ENCODE measurements at places on chromosomes 16 and 17.

- no peak for DNase-seq
Observed at GRCh38 chr16:28280881-28281836, 11.2 kb upstream of the SBK1 start.

GRCh38 chr17:50207792-50208567 lies 6.5 kb upstream of the COL1A1 start:
- no peak for DNase-seq

GRCh38 chr16:57132470-57132869 lies 40.1 kb downstream of the CPNE2 start:
- no peak for DNase-seq

DNA sequence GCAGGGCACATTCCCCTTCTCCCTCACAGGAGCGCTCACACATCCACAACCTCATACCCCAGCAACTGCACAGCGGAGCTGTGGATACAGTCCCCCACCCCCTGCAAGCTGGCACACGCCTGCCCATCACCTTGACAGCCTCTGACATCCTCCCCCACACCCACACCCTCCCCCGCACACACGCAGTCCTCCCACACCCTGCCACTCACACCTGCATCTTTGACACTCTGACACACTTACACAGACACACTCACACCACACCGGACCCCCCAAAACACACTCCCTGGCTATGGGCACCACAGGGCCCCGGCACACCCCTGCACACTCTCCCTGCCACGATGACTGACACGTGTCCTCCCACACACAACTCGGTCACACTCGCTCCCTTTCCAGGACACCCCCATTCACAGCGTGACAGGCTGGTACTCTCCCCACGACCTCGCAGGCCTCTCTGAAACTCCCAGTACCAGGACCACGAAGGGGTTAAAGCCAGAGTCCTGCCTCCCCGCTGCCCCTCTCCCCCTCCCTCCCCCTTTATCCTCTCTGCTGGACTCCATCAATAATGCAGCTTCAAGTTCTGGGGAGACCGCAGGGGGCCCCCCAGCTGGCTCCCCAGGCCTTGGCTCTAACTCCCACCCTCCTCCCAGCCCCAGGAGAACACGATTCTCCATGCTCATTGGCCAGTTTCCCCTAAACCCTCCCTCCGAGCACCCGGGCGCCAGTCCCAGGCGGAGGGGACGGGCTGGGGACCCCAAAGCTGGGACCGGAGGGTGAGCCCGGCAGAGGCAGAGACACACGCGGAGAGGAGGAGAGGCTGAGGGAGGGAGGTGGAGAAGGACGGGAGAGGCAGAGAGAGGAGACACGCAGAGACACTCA lies at the start of gene PPP1R1B:
Gene PPP1R1B (plus strand): TSS at position 782 of the 876 bp plus-strand sequence. CDS start 441 bp downstream, outside the sequence.
- DNase-seq, result no peak

DNA sequence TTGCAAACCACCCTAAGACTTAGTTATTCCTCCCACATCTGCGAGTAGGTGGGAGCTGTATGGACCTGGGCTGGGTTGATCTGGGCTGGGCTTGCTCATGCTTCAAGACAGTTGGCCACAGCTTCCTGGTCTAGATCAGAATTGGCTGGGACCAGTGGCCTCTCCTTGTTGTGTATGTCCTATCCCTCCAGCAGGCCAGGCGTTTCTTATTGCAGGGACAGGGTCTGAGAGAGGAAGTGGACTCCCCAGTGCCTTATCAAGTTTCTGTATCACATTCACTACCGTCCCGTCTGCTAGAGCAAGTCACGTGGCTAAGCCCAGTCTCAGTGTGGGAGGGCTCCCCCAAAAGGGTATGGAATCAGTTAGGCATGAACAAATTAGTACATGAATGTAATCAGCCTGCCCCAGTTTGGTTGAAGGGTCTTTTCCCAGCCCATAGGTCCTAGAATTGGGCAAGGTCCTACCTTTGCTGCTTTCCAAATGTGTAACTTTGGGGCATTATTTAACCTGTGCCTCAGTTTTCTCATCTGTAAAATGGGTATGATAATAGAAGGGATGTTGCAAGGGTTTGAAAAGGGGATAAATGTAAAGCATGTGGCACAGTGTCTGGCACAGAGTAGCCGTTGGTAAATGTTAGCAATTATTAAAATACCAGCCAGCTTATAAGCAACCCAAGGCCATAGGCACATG lies 36.0 kb downstream of the NKD1 start:
- no peak for DNase-seq

GRCh38 chr17:9020824-9021157 lies 519 bp upstream of the NTN1 start:
- DNase-seq, result no peak

GRCh38 chr17:68328676-68329075 lies 37.4 kb downstream of the ARSG start:
- DNase-seq, result no peak

GRCh38 chr17:77173104-77173503 lies 32.3 kb downstream of the SEC14L1 start:
- no peak for DNase-seq

DNA sequence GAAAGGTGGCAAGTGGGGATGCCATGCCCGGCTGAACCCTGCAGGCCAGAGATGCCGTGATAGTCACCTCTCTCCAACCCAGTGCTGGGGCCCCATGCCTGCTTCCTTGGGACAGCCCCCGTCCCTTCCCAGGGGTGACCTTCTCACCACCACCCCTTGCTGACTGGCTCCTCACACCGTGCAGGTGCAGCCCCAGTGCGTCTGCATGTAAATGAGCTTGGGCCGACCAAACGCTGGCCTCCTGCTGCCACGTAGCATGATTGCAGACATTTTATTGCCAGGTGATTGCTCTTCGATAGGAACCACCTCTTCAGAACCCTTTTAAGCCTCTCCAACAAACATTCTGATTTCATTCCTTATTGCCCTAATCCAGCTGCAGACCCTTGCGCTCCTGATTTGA lies 32.5 kb downstream of the ASIC2 start:
- no peak for DNase-seq

GRCh38 chr17:8079291-8080207 lies 8.0 kb downstream of the ALOX12B start:
- DNase-seq, result no peak

- DNase-seq, result no peak
Observed at GRCh38 chr16:22312897-22313781, 15.9 kb downstream of the POLR3E start.

DNA sequence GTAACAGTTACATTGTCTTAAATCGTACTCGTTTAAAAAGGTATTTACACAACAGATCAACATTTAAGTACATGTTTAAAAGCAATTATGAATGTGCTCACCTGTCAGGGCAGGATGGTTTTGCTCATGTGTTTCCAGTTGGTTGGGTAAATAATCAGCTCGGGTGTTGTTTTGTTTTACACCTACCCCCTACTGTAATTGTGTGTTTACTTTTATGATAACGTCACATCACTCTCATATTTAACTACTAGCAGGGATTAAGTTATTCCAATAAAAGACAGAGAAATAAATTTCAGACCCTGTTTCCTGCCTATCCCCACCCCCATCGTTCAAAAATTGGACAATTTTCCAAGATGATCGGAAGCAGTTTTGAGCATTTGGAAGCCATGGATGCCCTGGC lies 390.2 kb downstream of the SEC14L1 start:
- DNase-seq, result no peak

GRCh38 chr16:80875616-80876015 lies 71.2 kb upstream of the CDYL2 start:
- no peak for DNase-seq

DNA sequence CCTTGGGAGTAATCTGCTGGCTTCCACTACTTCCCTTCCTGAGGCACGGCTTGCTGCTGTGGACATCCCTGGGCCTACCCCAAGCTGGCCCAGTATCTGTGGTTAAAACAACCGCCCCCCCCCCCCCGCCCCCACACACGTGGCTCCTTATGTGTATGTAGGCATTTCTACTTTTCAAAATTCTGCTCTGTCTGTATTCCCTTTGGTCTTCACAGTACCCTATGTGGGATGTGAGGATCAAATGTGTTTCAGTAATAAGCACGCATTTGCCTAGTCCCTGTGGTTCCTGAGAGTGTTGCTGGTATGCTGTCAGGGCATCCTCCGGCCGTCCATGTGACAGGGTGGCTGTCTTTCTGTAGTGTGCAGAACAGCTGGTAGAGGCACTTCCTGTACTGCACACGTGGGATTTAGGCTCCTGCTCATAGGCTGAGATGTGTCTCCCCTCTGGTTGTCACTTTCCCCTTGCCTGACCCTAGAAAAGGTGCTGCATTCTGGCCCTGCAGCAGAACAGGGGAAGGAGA lies 2.2 kb downstream of the NT5M start:
- no peak for DNase-seq

DNA sequence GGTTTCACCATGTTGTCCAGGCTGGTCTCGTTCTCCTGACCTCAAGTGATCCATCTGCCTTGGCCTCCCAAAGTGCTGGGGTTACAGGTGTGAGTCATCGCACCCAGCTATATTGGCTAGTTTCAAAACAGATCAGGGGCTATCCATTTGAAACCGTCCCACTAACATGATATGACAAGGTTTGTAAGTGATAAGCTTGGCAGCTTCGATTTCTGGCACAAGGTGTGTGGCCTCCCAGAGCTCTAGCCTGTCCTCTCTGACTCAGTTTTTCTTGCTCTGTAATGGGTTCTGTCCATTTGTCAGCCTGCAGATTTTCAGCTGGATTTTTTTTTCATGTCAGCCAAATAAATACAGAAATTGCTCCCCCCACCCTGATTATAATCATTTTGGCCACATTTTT lies 31.8 kb upstream of the TENT4B start:
- no peak for DNase-seq

DNA sequence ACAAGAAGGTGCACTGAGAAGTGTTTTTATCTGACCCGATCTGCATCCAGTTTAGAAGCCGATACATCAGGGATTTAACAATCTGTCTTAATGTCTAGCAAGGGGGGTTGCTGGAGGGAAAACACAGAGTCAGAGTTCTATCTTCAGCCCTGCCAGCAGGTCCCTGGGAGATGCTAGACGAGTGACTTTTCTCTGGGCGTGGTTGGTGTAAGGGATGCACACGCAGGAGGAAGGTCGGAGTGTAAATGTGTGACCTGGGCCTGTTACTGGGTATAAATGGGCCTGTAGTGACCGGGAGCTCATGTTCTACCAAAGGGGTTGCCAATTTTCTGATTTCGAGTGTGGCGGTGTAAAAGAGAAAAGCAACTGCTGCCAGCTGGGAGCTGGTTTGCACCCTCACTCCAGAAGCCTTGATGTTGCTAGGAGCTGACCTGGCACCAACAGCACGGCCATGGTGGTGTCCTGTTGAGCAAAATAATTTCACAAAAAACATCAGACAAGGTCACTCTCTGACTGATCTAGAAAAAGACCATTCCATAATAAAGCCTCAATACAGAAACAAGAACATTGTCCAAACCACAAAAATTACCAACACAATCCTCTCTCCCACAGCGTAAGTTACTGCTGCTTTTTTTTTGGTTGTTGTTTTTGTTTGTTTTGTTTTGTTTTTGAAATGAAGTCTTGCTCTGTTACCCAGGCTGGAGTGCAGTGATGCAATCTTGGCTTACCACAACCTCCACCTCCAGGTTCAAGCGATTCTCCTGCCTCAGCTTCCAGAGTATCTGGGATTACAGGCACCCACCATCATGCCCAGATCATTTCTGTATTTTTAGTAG lies 1.3 kb upstream of the KCTD13 start:
- no peak for DNase-seq

DNA sequence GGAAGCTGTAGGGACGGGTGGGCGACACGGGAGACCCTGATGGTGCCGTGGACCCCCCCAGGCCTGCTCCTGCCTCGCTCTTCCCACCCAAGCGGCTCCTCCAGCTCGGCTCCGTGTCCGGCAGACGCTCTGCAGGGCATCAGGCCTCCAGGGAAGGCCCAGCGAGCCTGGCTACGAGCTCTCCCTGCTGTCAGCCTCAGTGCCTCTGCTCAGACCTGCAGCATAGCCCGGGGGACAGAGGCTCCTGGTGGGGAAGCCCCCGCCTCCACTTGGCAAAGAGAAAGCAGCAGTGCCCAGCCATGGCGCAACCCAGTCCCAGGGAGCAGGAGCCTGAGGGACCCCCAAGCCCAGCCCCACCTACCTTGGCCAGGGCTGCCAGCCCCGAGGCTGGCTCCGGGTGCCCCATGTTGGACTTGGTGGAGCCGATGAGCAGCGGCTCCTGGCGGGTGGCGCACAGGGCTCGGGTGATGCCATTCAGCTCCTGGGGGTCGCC lies 5.9 kb downstream of the FASN start:
- no peak for DNase-seq

GRCh38 chr16:85134076-85134788 lies 22.0 kb upstream of the CIBAR2 start:
- DNase-seq, result no peak

DNA sequence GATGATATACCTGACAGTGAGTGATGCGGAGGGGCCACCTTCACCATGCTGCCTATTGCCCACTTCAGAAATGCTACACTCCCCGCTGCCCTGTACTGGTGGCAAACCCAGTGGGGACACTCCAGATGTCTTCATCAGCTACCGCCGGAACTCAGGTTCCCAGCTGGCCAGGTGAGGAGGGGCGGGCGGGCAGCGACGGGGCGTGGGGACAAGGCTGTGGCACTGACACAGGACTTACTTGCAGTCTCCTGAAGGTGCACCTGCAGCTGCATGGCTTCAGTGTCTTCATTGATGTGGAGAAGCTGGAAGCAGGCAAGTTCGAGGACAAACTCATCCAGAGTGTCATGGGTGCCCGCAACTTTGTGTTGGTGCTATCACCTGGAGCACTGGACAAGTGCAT lies 16.6 kb downstream of the SARM1 start:
- no peak for DNase-seq

DNA sequence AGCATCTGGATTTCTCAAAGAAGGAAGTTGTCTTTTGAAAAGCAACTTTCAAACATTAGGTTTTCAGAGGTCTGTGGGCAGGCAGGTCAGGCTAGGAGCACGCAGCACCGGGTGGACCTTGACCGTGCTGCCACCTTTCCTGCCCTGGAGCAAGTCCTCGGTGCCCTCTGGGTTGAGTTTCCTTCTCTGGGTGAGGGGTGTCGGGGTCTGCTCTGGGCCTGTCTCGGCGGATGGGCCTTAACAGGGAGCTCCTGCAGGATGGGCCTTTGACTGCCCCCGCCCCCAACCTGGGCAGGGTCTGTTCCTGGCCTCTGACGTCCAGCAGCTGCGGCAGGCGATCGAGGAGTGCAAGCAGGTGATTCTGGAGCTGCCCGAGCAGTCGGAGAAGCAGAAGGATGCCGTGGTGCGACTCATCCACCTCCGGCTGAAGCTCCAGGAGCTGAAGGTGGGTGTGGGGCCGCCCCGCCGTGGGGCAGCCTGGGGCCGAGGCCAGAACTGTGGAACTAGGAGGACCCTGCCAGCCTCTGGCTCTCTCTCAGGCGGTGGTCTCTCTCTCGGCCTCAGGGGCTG lies 8.7 kb downstream of the DEF8 start:
- DNase-seq, result no peak
